Activated CD4-positive, alpha-beta T cell treated with anti-CD3 and anti-CD28 coated beads, Interleukin-2, amount 50 U/mL, for 1 hour (primary cell): ENCODE measurements at places on chromosomes 1 and 21.

GRCh38 chr1:46412893-46413595 lies 18.9 kb downstream of the FAAH start:
- no peak for DNase-seq

DNA sequence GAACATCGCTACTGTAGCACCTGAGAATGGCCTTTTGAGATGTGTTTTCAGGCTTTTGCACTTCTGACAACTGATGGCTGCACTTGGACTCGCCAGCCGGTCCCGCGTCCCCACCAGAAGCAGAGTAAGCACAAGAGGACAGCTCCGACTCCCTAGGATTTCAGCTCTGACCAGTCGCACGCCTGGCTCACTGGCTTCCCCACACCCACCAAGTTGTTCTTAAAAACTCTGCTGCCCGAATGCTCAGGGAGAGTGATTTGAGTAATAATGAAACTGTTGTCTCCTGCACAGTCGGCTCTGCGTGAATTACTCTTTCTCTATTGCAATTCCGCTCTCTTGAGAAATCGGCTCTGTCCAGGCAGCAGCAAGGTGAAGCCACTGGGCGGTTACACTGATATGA lies 40.2 kb upstream of the NLRP3 start:
- DNase-seq, result no peak

GRCh38 chr1:238485057-238485911 lies 594.6 kb upstream of the ZP4 start:
- DNase-seq, result no peak

DNA sequence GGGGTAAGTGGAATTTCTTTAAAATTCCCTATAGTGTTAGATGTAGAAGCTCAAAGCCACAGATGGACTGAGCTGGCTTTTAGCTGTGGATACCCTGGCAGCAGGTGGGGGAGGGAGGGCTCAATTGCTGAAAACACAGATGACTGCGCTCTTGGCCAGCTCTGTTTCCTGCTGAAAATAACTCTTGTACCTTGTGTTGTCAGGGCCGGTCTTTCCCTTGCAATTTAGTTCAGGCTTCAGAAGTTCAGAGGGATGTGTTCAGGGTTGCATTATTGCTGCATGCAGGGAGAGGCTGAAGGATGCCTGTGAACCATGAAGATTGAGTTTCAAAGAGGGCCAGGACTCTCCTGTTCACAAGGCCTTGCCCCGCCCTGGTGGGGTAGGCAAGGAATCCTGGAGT lies 58.1 kb upstream of the GCLM start:
- no peak for DNase-seq

DNA sequence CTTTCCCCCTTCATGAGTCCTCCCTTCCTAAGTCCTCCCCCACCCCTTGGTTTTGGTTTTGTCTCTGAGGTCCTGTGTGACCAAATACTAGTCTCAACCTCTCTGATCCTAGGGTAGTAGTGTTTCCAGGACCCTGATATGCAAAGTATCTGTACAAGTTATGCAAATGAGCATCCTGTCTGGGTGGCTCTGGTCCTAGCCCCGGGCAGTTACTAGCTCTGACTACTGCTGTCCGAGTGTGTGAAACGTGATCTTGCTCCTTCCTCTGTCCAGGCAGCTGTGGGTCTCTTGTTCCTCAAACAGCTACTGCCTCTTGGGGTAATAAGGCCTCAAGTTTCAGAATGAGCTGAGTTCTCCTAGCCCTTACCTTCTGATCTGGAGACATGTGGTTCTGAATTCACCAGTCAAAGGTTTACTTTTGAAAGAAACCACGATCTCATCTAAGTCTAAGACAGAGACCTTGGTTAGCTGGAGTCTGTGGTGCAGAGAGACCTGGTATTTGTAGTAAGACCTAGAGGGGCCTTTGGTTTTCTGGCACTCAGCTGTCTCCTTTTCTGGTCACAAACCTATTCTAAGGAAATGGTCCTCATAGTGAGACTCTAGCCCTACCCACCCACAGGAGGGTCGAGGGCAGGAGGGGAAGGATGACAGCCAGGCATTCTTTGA lies 31.0 kb upstream of the IL19 start:
- DNase-seq, result no peak

DNA sequence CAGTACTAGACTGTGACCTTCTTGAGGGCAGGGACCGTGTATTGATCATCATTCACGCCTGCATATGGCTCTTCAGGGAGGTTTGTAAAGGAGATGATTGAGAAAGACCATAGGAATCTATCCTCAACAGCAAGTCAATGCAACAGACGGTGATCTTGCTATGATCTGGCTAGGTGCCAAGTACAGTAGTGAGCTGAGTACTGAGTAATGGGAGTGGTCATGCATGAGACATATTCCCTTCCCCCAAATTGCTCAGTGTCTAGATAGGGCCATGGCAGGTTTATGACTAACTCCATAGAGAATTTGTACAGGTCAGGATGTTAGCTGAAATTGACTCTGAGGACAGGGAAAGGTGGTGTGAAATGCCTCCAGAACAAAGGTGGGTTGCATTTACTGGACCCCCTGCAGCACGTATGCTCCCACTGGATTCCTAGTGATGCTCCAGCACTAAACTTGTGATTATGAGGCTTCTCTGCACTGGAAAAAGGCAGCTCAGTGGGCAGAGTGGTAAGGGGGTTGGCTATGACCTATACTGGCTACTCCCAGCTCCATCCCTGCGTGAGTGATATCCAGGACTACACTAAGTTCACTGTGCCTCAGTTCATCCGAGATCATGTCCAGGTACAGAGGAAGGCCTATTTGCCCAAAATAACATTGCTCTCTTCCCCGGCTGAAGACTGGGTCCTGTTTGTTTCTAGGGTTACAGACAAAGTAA lies 37.2 kb downstream of the KCNJ6 start:
- DNase-seq, result no peak

GRCh38 chr1:43786201-43786958 lies 79.0 kb downstream of the ST3GAL3 start:
- DNase-seq, result no peak

DNA sequence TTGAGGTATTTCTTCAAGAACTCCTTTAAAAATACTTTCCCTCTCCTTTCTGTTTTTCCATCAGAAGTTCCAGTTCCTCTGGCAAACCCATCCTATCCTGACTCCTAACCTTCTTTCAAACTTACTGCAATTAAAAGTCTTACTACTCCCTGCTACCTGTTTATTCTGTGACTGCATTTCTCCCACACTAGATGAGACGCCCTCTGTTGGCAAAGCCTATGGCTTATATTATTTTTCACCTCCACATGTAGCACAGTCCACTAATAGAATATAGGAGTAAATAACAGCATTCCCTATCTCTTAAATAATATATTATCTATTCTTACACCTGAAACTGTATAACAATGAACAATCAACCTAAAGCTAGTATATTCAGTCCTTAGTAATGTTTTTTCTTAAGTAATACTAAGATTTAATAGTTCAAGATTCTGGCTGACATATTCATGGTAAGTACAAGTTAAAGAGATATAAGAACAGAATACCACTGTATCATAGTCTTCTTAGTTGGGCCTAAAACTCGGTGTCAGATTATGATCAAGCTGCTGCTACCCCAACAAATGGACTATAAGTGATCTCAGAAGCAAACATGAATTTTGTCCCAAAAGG lies 54.8 kb downstream of the RAB3GAP2 start:
- no peak for DNase-seq

- peak; percentile 5 for DNase-seq
Measured at GRCh38 chr1:107750364-107750959, 214.5 kb downstream of the VAV3 start.

DNA sequence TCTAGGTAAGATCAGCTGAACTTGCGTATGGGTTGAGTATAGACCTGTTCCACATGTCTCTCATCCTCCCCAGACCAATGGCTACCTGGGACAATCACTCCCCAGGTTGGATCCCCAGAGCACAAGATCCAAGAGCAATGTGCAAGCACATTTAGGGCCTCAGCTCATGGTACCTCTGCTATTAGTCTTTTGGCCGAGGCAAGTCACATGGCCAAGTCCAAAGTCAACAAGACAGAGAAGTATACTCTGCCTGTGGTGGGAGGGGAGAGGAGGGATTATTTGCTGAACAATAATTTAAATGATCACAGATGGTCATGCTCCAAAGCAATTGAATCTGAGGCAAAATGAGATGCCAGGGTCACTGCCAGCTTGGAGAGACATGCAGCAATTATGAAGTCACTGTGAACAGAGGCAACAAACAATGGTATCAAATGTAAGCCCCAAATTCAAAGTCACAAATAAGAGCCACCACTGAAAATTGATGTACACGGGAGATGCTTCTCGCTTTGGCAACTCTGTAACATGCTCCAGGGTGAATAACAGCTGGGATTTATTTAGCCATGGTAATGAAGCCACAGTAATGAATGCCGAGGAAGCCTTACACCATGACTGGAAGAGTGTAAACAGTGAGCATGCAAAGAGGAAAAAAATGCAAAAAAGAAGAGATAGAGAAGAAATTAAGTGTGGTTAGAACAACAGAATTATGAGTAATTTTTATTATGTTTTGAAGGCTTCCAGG lies 149.1 kb downstream of the ZNF281 start:
- no peak for DNase-seq

DNA sequence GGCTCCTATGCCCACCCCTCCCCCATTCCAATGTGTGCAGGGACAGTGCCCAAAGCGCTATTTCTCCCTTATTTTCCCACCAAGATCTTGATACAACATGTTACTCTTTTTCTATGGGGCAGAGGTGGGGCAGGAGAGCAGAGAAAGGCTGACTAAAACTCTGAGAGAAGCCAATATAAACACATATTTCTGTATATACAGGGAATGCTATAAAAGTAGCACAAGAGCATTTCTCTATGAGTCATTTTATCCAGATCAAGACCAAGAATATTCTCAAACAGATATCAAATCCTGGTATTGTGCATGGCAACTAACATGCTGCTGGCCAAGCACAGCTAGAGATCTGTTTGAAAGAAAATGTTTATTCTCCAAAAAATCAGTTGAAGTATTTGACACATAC lies 7.3 kb downstream of the WDR26 start:
- DNase-seq, result no peak

- no peak for DNase-seq
Measured at GRCh38 chr1:160789702-160790611, 6.0 kb upstream of the LY9 start.

GRCh38 chr1:103111926-103112325 lies 3.6 kb upstream of the COL11A1 start:
- no peak for DNase-seq
